ENCODE measurements at places on chromosomes 4 and X. TPM values are rescaled to one million over a fixed set of nuclear protein-coding genes. Genes with fewer than 3 reads are reported as not detected.

Gene CRMP1
- total RNA-seq, result not detected

Gene FAM236D
- not detected for total RNA-seq

Gene PAGE1
- total RNA-seq, result not detected

Gene MAOB
- not detected for total RNA-seq

Gene GAGE12H
- total RNA-seq, result not detected

Gene VCX3B
- total RNA-seq, result not detected

Gene NAP1L5
- total RNA-seq, result 3.3 TPM

Gene ATOH1
- not detected for total RNA-seq

Gene NDP
- not detected for total RNA-seq

Gene RAI2
- total RNA-seq, result not detected

Data from activated naive CD4-positive, alpha-beta T cell treated with anti-CD3 and anti-CD28 coated beads, Interleukin-2, amount 10 ng/mL, durations not matched to agents 5 hours and 36 hours (primary cell).